H4 (cell line): ENCODE measurements at places on chromosomes 12 and 14.

- DNase-seq = no peak
These were observed 236.2 kb upstream of the FLRT2 start for GRCh38 chr14:85293612-85294234.

- no peak for DNase-seq
These were observed 28.4 kb downstream of the PTPN11 start for GRCh38 chr12:112447106-112447505.

DNA sequence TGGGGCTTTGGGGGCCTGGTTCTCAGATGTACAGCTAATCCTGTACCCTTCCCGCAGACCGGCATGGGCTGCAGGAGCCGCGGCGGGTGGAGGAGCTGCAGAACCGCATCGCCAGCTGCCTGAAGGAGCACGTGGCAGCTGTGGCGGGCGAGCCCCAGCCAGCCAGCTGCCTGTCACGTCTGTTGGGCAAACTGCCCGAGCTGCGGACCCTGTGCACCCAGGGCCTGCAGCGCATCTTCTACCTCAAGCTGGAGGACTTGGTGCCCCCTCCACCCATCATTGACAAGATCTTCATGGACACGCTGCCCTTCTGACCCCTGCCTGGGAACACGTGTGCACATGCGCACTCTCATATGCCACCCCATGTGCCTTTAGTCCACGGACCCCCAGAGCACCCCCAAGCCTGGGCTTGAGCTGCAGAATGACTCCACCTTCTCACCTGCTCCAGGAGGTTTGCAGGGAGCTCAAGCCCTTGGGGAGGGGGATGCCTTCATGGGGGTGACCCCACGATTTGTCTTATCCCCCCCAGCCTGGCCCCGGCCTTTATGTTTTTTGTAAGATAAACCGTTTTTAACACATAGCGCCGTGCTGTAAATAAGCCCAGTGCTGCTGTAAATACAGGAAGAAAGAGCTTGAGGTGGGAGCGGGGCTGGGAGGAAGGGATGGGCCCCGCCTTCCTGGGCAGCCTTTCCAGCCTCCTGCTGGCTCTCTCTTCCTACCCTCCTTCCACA lies 7.6 kb downstream of the NR4A1 start:
- no peak for DNase-seq

DNA sequence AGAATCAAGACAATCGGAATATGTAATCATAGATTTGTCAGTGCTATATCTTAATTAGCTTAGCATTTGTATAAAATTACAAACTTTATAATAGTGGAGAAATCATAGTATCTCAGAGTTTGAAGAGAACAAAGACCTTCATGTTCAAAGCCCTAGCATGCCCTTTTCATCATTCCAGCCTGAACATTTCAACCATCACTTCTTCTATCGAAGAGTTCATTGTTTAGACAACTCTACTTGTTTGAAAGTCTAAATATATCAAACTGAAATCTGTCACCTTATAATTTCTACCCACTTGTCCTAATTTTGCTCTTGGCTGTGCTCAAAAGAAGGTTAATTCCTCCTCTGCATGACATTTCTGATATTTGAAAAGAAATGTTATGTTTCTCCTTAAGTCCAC lies 325.9 kb downstream of the GPHN start:
- DNase-seq = no peak

DNA sequence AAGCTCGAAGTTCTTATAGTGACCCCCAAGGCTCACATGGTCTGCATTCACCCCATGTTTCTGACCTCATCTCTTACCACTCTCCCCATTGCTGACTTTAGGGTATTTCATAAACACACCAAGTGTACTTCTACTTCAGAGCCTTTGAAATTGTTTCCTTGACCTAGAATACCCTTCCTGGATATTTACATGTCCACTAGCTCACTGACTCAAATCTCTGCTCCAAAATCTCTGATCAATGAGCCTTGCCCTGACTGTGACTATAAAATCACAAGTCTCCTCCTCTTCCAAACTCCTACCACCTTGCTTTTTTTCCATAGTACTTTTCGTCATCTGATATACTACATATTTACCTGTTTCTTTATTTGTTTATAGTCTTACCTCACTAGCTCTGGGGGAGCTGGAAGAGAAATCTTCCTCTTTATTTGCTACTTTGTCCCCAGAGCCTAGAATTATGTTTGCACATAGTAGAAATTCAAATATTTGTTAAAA lies 105.1 kb downstream of the RMST start:
- no peak for DNase-seq

- DNase-seq = peak; percentile 13
These were observed 63.3 kb upstream of the HSPB8 start for GRCh38 chr12:119115296-119115905.

DNA sequence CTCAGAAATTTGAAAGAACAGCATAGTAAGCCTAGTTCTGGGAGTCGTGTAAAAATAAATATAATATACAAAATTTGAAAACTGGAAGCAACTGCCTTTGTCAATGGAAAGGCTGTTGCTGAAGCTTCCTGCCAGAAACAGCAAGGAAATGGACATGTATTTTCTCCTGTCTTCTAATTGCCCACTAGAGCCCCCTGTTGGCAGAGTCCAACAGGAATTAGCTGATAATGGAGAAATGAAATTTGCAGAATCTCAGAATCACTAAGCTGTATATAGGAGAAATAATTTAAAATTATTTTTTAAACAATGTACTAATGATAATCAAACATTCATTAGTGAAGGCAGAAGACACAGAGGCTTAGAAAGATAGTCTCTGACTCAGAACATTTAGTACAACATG lies 414.8 kb downstream of the SLC6A15 start:
- peak; percentile 13 for DNase-seq

DNA sequence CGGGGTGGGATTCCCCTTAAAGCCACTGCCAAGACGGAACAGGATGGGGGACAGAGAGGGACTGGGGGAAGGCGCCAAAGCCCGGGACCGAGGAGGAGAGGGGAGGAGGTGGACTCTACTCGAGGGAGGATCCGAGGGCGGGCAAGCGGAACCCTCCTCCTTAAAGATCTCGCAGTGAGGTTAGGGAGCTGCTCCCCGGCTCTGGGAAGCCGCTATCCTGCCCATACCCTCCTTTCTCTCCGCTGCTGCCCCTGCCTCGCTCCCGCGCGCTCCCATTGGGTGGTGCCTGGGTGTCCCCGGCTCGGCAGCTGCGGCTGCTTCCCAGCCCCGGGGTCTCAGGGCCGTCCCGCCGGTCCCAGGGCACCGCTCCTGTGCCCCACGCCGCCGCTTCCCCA lies 16.4 kb downstream of the KRT18 start:
- DNase-seq = no peak

DNA sequence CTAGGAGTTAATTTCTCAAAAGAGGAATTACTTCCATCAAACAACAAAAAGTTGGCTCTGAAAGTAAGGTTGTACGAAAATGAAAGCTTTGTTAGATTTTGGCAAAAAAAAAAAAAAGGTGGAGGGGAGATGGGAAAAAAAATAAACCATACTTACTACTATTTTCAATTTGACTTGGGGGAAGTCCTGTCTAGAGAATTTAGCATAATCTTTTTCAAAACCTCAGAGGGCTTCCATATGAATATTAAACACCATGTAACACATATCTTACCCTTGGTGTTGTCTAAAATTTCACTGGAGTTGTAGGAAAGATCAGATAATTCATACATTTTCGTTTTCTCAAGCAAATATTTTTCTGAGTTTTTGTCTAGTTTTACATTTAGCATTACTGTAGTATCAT lies 17.5 kb downstream of the GRIP1 start:
- DNase-seq = no peak

DNA sequence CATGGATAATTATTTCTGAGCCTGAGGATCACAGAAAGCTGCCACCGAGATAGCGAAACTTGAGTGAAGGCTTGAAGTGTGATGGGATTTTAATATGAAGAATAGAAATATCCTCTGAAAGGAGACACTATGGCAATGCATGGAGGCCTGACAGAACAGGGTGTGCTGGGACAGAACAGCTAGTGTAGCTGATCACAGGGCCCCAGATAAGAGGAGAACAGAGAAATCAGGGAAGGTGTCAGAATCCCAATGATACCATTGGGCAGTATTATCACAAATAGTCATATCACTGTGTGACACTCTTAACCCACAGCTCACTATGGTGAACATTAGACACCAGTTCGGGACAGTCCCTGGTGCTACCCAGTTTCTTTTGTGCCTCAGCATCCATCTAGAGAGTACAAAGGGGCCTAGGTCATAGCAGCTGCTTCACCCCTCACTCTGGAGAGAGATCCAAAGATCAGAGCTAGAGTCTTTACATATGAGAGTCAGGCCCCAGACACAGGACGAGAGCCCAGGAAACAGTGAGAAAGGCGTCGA lies 506 bp upstream of the OR10P1 start:
- DNase-seq = no peak

DNA sequence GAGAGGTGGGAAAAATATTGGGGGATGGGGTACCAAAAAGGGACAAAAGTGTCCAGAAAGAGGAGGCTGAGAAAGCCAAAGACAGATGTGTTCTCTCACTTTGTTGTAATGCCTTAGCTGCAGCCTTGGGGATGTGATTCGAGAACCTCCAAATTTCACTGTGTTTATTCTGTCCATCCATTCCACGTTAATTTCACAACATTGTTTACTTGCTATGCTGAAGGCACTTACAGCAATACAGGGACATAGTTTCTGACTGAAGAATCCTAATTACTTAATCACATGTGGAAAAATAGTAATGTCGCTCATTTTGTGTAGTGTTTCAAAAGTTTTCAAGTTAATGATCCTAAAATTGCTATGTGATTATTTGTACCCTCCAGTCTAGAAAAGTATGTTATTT lies 146.2 kb upstream of the SLC38A2 start:
- DNase-seq = no peak

DNA sequence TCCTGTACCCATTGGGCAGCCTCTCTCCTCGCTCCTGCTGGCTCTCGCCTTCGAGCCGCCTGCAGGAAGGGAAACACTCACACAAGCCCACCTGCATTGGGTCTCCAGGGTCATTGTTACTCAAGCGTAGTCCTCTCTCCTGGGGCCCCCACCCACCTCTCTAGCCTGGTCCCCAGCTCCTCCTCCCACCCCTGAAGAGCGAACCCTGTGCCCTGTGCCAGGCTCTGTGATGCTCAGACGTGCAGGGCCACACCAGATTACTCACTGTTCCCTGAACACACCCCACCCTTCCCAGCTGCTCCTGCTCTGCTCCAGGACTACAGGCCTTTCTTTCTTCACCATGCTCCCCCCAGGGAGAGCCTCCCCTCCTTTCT lies 88.1 kb downstream of the NINJ2 start:
- no peak for DNase-seq

DNA sequence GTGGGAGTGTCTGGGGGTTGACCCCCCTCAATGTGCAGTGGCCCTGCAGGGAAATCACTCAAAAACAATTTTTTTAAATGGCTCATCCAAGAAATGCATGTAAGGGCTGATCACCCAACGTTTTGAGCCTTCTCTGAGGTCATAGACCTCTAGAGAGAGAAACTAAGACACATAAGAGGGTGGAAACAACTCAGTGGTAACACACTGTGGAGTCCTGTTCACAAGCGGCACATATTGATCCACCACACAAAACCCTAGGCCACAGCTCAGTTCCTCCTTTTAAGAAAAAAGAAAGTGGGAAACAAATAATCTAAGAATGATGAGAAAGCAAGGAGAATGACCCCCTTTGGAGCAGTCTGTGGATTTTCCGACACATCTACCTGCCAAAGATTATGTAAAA lies 83.0 kb upstream of the METAP2 start:
- DNase-seq = no peak

- no peak for DNase-seq
These were observed 13.9 kb downstream of the ZDHHC17 start for GRCh38 chr12:76777765-76778216.

DNA sequence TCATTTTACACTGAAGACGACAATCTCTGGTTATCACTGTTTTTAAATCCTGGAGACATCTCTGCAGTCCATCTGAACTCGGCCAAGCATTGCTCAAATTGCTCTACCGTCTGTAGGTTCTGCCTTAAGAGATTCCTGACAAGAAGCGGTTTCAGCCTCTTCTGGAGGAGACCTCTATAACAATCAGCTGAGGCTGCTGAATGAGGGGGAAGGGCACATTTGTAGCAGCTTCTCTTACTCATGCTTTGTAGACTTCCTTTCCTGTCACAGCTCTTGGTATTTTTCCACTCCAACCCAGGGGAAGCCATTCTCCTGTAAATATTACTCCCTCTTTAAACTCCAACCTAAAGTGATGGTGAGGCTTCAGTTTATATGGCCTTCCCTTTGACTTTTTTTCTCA lies 3.0 kb downstream of the ARG2 start:
- DNase-seq = peak; percentile 89

DNA sequence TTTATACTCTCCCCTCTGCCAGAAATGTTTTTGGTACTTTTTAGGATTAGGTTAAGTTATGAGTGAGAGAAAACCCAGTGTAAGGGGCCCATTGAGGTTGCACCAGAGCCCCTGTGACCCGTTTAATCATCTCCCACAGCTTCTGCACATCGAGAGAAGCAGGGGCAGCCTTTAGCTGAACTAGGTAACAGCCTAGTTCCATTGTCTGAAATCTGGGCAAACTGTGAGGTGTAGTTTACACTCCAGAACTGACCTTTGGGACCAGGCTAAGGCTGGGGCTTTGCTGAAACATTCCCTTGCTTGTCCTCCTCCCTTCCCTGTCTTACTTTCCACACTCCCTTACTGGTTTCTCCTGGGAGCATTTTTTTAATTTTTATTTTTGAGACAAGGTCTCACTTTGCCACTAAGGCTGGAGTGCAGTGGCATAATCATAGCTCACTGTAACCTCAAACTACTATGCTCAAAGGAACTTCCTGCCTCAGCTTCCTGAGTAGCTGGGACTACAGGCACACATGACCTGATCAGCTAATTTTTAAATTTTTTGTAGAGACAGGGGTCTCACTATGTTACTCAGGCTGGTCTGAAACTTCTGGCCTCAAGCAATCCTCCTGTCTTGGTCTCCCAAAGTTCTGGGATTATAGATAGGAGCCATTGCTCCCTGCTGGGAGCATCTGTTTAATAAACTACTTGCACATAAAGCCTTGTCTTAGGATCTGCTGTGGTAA lies 25.9 kb upstream of the DHRS2 start:
- DNase-seq = no peak

GRCh38 chr12:66603461-66603860 lies 75.4 kb downstream of the GRIP1 start:
- DNase-seq = no peak

GRCh38 chr12:54270345-54270744 lies 9.6 kb downstream of the CBX5 start:
- DNase-seq = no peak

- no peak for DNase-seq
These were observed 881 bp upstream of the SOS2 start for GRCh38 chr14:50232276-50232642.

DNA sequence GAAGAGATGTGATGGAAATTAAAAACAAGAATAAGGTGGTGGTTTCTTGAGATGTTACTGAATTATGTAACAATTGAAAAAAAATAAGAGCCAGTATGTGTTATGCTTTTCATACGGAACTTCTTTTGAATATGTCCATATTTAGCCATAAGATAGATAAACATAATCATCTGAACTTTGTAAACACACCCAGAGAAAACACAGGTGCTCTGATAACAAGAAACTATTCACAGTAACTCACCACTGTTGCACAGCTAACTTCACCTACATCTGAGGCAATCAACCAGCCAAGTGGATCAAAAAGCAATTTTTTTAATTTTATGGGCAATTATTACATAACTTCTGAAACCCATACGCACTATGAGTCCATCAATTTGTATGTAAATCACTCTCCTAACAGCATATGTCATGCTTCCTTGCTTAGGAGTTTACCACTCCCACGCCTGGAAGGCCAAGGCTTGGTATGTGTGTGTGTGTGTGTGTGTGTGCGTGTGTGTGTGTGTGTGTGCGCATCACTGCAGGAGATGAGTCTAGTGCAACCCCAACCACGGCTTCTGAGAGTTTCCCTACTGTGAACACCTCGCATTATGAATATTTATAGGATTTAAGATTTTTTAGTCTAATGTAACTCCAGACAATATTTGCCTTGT lies 443.4 kb downstream of the BCAT1 start:
- no peak for DNase-seq

GRCh38 chr12:64733857-64734256 lies 25.3 kb downstream of the GNS start:
- DNase-seq = peak; percentile 39
